ENCODE measurements at places on chromosomes 3 and 15.

DNA sequence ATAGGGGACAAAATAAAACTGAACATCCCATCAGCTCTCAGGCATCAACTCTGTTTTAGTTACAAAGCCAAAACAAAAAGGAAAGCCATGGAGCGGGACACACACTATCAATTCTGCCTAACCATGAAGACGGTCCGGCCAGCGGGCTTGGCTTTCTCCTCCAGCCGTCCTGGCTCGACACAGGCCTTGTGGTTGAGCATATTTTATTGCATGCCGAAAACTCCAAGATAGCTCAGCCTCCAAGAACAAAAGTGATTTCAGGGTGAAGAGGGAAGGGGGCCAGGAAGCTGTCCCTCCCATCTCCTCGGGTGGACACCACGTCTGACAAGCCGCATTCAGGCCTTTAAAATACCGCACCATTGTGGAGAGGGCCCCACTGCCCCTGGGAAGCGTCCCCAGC is 31.2 kb downstream of the WNT5A start:
- DNase-seq = no peak

DNA sequence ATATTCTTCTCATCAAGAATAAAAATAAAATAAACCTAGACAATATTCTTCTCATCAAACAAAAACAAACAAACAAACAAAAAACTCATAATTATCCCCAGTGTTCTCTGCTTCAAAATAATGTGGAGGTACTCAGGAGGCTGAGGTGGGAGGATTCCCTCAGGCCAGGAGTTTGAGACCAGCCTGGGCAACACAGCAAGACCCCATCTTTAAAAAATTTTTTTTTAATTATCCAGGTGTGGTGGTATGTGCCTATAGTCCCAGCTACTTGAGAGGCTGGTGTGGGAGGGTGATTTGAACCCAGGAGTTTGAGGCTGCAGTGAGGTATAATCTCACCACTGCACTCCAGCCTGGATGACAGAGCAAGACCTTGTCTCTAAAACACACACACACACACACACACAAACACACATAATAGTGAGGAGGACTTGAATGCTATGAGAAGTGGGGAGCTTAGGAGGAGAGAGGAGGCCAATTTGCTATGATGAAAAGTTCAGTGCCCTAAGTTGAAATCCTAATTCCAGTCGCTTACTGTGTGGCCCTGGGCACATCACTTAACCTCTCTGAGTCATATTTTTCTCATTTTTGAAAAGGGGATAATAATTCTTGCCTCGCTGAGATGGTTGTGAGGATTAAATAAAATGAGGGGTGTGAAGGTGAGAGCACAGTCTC is 35.8 kb upstream of the HERC1 start:
- DNase-seq = no peak

GRCh38 chr3:125005222-125005621 is 50.6 kb downstream of the HEG1 start:
- DNase-seq = no peak

DNA sequence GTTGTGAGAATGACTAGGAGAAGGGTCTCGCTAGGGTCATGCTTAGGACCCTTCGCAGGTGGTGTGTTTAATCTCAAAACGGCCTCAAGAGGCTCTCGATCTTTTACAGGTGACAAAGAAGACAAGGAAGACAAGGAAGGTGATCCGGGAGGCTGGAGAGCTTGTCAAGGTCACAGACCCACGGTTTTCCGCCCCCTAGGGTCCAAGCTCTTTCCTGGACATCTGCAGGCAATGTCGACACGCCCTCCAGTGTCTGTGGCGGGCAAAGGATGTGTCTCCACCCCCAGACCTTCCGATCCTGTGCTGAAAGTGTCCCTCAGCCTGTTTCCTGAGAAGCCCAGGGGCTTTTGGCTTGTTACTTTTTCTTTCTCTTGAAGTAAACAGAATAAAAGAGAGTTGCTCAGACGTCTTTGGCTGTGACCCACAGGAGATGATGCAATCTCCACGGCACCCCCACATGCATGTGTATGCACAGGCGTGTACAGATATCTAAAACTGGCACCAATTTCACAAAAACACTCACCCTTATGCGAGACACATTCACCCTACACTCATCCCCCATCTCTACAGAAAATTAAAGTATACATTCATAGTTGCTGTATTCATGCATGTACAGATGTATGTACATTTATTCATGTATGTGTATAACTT is 108.8 kb downstream of the KLF13 start:
- no peak for DNase-seq

DNA sequence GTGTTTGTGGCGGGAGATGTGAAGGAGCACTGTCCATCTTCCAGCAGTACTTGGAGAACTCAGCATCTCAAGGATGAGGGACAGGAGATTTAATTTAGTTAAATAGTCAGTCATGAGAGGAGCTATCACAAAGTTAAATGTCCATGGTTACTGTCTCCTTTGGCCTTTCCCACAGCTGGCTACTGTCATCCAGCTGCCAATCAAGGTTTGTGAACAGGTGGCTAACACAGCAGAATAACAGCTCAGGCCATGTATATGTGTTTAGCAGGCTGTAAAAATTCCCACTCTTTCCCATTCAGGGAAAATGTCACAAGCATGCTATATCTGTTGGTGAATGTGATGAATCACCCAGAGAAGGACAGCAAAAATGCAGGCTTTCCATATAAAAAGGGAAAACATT is 120.5 kb downstream of the TMEM108 start:
- DNase-seq = no peak

DNA sequence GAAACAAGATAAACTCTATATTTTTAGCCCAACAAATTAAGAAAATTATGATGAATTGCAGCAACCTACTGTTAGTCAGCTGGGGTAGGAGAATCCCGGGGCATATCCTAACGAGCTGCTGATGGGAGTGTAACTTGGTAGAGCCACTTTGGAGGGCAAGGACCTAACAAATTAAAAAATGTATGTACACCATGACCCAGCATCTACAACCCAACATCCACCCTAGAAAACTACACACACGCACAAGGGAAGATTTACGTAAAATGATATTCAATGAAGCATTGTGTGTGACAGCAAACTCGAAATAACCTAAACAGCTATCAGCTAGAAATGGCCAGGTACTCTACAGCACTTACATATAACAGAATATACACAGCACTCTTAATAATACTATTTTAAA is 1.9 kb downstream of the BCL2A1 start:
- no peak for DNase-seq
